ENCODE measurements at places on chromosomes 12 and 14.

DNA sequence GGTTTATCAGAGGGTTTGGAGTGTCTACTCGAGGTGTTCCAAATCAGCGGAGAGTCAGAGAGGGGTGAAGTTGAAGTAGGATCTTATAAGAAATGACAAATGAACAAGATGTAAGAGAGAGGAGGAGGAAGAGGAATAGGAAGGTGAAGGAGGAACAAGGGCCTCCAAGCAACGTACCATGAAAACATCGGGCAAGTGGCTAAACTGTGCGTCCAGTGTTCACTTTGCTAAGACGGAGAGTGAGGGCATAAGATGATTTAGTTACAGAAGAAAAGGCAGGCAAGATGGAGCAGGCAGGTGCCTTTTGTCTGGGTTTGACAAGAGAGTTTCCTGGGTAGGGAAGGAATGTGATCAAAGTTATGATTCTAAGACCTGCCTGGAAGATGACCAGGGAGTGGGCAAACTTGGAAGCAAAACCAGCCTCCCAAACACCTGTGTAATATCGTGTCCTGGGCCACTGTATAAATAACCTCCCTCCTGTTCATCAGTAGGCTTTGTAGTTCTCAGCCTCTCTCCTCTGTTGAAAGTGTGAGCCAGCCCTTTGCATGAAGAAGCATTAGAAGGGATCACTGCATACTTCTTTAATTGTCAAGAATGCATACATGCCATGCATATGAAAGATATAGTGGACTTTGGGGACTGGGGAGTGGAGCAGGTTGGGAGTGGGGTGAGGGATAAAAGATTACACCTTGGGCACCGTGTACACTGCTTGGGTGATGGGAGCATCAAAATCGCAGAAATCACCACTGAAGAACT lies 111.4 kb downstream of the ZFP36L1 start:
- no peak for DNase-seq

- DNase-seq, result no peak
Measured at GRCh38 chr14:53668897-53669296, 287.7 kb downstream of the BMP4 start.

GRCh38 chr12:30110958-30111586 lies 327.3 kb upstream of the TMTC1 start:
- DNase-seq, result no peak

- no peak for DNase-seq
Measured at GRCh38 chr14:66378712-66379505, 107.3 kb upstream of the CCDC196 start.

- DNase-seq, result no peak
Measured at GRCh38 chr12:11863478-11863906, 207.2 kb upstream of the BCL2L14 start.

- DNase-seq, result no peak
Measured at GRCh38 chr12:115467531-115467930, 783.6 kb upstream of the TBX3 start.

- no peak for DNase-seq
Measured at GRCh38 chr12:64912516-64913255, 88.2 kb downstream of the TBC1D30 start.

GRCh38 chr12:15601210-15601800 lies 187.9 kb downstream of the EPS8 start:
- no peak for DNase-seq

All from NCI-H2081 treated with DMSO at 0.1 percent for 48 hours (cell line).